Head of caudate nucleus (tissue), 42 donors: ENCODE measurements at places on chromosomes 4 and X.

DNA sequence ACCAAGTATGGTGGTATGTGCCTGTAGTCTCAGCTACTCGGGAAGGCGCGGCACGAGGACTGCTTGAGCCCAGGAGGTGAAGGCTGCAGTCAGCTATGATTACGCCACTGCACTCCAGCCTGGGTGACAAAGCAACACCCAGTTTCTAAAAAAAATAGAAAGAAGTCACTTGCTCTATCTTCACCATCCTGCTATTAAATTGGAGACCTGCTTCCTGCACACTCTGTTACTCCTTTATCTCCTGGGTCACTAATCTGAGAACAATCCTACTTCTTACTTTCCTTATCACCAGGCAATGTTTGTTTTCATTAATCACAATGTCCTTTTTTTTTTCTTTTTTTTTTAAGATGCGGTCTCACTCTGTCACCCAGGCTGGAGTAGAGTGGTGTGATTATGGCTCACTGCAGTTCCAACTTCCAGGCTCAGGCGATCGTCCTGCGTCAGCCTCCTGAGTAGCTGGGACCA, 16.2 kb downstream of the PRKX start:
- DNase-seq, result no peak

DNA sequence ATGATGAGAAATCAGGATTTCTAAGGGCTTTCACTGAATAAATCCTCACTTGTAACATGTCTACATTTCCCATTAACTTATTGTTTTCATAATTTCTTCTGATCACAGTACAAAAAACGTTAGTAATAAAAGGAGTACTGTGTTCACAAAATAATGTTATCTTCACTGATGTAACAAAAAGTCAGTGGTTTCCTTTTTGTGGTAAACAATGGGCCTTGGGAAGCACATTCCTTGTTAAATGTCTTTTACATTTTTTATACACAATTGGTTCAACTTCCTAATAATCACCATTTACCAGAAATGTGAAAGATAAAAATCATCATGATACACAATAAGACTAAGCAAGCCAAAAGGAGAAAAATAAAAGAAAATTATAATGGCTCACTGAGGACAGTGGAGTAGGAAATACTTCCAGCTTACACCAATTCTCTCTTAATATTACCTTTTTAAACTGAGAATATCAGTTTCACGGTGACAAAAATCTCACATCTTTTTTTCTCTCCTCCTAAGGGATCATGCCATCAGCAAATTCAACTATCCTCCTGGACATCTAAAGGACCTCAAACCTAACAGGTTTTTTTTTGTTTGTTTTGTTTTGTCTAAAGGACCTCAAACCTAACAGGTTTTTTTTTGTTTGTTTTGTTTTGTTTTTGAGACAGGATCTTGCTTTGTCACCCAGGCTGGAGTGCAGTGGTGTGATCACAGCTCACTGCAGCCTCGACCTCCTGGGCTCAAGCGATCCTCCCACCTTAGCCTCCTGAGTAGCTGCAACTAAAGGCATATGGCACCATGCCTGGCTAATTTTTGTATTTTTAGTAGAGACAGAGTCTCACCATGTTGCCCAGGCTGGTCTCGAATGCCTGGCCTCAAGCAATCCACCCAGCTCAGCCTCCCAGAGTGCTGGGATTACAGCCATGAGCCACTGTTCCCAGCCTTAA, 57.3 kb downstream of the FRYL start:
- DNase-seq, result no peak

- peak; percentile 34 for DNase-seq
Observed at GRCh38 chrX:133171962-133172708, 46.0 kb downstream of the TFDP3 start.

DNA sequence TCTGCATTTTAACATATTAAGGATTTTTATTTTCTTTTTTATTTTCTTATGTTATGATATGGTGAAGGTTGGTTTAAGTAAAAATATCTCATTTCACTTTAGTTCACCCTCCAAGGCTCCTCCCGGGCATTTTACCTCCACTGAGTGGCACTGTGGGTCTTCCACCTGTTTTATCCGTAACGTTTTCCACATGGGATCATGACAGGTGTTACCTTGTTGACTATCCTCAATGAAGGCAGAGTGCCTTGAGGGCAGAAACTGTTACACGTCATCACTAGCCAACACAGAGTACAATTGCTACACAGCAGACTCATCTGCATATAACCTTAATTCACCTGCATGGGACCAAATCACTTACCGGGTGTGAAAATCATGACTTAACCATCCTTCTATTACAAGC, 105.8 kb downstream of the GEMIN8 start:
- DNase-seq, result no peak

DNA sequence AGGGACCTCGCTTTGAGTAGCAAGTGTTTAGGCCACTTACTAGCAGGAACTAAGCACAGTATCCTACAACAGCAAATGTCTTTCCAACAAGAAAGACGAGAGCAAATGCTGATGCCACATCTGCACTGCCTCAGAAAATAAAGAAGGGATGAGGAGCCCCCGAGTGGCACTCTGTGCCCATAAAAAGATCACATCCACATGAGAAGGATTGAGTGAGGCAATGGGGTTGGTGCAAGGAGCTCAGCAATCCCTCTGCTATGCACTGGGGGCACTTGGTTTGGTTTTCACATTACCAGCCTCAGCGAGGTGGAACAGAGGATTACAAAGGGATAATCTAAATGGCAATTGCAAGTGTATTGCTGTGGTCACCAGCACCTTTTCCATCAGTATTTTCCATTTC, 252.8 kb upstream of the SLC7A11 start:
- no peak for DNase-seq

DNA sequence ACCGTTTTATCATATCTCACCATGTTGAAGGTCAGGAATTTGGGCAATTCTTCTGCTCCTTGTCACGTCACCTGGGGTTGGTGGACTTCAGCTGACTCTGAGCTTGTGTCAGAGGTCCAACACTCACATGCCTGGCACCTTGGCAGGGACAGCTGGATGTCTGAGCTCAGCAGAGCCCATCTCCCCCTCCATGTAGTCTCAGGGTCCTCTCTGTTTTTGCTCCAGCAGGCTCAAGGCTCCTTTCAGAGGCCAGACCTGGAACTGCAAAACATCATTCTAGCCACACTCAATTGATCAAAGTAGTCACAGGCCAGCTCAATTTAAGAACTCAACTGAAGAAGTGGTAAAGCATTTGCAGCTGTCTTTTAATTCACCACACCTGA, 45.4 kb downstream of the EDNRA start:
- no peak for DNase-seq

- DNase-seq, result no peak
Observed at GRCh38 chrX:5857232-5857631, 371.4 kb downstream of the NLGN4X start.

- DNase-seq, result no peak
Observed at GRCh38 chrX:151396042-151396824, 773 bp upstream of the VMA21 start.

- DNase-seq, result peak; percentile 68
Observed at GRCh38 chr4:125316791-125317524, 2.2 kb downstream of the FAT4 start.

DNA sequence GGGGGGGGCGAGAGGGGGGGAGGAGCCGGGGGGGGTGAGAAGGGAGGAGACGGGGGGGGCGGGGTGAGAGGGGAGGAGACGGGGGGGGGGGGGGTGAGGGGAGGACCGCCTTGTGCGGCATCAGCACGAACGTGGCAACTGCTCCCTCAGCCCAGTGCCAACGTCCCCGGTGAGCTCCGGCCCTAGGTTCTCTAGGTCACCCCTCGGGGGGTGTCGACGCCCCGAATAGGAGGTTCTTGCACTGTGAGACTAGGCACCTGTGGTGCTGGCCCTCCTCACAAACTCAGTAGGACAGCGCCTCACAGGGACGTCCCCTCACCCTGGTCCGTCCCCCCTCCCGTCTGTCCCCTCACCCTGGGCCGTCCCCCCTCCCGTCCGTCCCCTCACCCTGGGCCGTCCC, 21.5 kb upstream of the GTPBP6 start:
- DNase-seq, result no peak
